ENCODE measurements at places on chromosomes 6 and 20. TPM values are rescaled to one million over a fixed set of nuclear protein-coding genes. Genes with fewer than 3 reads are reported as not detected.

OR2H1 gene
- not detected for total RNA-seq

SLC22A7 gene
- not detected for total RNA-seq

BANF2 gene
- not detected for total RNA-seq

HLA-DQA2 gene
- total RNA-seq, result not detected

NOX3 gene
- total RNA-seq, result not detected

TGM2 gene
- 0.10 TPM for total RNA-seq

TSHZ2 gene
- total RNA-seq, result 91.0 TPM

TEAD3 gene
- 2.4 TPM for total RNA-seq

ANGPT4 gene
- 0.06 TPM for total RNA-seq

CST5 gene
- total RNA-seq, result not detected

ARMH2 gene
- not detected for total RNA-seq

- no peak for DNase-seq
Measured at GRCh38 chr6:130041594-130041993, 23.2 kb downstream of the L3MBTL3 start.

GRCh38 chr20:22728146-22728745 lies 143.9 kb upstream of the FOXA2 start:
- DNase-seq, result no peak

GRCh38 chr20:49823152-49823847 lies 10.7 kb downstream of the SLC9A8 start:
- no peak for DNase-seq

DNA sequence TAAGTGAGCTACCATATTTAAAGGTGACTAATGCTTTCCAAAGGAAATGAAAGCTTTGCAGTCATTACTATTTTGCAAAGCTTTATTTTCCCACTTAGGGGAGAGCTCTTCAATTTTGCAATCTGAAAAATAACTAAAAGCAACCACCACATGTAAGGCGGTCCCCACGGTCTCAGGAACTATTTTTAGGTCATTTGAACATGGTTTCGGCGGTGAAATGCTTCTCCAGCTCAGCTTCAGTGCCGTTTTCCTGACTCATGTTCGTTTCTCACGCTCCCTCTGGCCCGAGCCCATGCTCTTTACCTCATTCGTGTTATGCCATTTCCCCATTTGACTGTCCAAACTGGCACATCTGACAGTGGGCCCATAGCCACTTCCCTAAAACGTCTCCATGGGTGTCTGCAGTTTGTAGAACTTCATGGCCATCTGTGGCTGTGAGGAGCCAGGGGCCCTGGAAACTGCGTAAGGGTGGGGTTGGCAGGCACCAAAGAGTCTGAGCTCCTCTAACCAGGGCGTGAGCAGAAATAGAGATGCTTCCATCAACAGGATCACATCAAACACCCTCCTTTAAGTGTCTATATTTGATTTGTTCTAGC lies 46.5 kb downstream of the ADTRP start:
- peak; percentile 70 for DNase-seq

DNA sequence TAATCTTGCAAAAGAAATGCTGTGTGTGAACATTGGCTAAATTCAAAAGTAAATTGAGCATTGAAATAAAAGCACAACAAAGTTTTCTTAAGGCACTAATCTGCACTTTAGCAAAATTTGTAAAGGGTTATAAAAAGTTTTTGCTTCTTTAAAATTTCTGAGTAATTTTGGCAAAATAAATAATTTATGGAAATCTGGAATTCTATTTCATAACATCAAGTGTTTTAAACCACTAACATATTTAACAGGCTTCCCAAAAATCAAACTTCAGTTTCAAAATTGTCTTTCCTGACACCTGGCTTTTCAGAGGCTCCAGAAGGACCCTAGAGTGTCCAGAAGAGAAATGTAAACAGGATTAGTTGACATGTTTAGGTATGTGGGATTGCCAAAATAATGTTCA lies 4.5 kb upstream of the RNGTT start:
- DNase-seq, result no peak

- no peak for DNase-seq
Measured at GRCh38 chr20:54148947-54149764, 24.6 kb downstream of the CYP24A1 start.

- DNase-seq, result no peak
Measured at GRCh38 chr6:134372603-134373281, 54.8 kb upstream of the SGK1 start.

GRCh38 chr6:40606981-40607380 lies 19.8 kb upstream of the LRFN2 start:
- DNase-seq, result no peak

DNA sequence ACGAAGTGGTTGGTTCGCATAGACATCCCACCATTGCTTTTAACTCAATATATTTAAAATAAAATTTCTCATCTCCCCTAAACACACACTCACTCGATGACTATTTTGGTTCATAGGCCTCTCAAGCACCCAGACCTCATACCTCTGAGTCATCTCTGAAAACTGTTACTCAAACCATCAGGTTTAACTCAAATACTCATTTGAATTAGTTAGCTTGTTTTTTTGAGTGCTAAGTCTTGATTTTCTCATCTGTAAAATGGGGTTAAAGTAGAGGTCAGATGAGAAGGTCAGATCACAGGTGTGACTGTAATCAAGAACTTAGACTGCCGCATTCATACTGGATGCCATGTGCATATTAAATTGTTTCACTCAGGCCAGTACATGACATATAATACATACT lies 243.9 kb upstream of the TENT5A start:
- DNase-seq, result no peak

DNA sequence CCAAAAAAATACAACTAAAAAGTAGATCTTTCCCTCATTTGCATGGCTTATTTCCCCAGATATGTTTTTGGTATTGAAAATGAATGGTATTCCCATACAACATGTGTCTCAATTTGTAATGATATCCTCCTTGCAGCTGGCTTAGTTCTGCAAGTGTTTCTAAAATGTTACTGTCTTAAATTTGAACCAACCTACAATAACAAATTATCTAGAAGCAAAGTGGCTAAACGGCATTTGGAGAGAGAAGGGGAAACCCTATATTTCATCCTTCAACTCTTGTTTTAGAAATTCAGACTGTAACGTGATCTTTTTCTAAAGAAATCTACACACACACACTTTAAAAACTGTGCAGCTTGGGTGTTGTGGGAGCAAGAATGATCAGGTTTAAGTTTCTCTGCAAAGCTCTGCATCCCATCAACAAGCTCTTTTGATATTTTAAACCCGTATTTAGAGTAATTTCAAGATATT lies 153.0 kb downstream of the SOBP start:
- no peak for DNase-seq

DNA sequence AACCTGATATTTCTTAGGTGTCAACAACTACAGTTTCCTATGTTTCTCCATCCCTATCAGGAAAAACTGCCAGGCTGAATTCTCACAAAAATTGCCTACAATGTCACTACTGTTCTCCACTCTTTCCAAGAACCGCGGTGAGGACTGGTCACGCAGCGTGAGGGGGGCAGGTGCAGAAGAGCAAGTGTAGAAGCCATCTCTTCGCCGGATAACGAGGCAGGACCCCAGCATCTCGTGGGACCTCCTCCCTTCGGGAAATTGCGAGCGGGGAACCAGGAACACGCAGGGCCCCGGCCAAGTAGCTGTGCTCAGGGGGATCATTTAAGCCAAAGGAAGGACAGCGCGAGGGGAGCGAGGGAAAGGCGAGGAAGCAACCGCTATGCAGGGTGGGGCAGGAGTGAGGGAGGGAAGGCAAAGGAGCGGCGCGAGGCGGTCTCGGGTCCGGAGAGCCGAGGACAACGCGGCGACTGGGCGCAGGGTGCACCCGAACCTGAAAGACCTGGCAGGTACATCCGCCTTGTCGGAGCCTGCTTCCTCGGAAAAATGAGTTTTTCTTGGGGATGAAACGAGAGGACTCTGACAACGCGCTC lies 559 bp downstream of the APMAP start:
- no peak for DNase-seq

DNA sequence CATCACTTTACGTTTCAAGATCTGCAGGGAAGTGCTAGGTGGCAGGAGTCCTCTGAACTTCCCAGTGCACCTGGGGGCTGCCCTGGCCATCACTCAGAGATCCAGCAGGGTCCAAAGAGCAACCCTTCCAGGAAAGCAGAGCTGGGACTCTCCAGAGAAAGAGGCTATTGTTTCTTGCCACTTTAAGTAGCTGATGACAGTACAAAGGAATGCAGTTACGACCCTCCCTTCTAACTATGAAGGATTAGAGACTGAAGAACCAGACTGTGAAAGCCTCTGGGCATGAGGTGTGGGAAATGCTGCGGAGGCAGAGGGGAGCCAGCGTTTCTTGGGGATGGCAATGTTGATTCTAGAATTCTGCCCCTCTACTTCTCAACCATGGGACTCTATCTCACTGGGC lies 189.1 kb upstream of the SUPT3H start:
- DNase-seq, result no peak

- DNase-seq, result peak; percentile 78
Measured at GRCh38 chr6:32969685-32970412, 1.5 kb downstream of the BRD2 start.

DNA sequence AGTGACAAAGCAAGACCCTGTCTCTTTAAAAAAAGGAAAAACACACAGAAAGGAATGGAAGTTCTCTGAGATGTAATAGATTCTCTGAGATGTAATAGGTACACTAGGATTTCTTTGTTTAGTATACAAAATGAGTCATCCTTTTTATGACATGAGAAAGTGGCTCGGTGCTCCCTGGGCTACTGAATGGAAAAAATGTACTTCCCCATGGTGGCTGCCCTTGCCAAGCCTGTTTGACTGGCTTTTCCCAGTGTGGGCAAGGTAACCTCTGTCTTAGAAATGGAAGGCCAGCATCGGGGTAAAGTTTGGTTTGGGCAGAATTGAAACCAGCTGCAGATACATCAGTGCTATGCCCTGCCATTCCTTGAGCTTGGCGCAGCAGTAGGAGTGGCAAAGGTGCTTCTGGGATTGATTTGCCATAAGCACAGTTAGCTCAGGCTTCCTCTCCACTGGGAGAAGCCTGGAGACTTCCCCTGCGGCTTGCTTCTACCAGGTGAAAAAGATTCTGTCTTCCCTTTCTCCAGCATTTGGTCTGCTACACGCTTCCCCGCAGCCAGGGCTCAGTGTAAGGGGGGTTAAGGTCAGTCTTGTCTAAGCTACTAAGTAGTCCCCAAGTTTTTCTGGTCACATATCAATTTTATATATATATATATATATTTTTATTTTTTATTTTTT lies 24.5 kb downstream of the ARFGEF2 start:
- no peak for DNase-seq

DNA sequence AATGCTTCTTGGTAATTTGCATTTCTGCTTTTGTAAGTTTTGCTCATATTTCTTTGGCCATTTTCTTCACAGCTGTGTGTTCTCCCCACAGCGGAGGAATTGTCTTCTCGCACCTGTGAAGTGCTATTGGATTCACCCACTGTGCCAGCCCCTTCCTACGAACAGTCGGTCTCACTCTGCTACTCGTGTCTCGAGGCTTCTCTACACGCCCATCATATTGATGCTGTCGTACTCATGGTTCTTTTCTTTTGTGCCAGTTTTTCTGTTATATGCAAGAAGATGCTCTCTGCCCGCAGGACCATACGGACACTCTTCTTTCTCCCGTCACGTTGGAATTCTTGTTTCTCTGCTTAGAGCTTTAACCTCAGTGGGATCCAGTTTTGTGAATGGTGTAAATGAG lies 200.3 kb downstream of the DLL1 start:
- DNase-seq, result peak; percentile 34

GRCh38 chr6:11701573-11701972 lies 77.0 kb downstream of the ADTRP start:
- no peak for DNase-seq

DNA sequence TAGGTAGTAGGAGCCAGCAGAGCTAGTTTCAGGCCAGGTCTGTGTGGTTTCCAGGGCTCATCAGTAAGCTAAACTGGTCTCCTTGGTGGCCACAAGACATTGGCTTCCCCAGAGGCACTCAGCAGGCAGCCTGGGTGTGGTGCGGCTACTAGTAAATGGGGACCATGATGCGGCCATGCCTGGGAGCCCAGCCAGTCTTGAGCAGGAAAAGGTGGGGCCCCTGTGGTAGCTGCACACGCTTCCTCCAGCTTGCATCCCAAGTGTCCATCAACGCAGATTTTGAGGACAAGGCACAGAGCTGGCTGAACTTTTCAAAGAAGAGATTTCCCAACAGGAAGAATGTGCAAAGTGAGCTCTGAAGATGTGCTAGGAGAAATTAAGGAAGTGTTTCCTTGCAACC lies 107.4 kb upstream of the NAA20 start:
- no peak for DNase-seq

DNA sequence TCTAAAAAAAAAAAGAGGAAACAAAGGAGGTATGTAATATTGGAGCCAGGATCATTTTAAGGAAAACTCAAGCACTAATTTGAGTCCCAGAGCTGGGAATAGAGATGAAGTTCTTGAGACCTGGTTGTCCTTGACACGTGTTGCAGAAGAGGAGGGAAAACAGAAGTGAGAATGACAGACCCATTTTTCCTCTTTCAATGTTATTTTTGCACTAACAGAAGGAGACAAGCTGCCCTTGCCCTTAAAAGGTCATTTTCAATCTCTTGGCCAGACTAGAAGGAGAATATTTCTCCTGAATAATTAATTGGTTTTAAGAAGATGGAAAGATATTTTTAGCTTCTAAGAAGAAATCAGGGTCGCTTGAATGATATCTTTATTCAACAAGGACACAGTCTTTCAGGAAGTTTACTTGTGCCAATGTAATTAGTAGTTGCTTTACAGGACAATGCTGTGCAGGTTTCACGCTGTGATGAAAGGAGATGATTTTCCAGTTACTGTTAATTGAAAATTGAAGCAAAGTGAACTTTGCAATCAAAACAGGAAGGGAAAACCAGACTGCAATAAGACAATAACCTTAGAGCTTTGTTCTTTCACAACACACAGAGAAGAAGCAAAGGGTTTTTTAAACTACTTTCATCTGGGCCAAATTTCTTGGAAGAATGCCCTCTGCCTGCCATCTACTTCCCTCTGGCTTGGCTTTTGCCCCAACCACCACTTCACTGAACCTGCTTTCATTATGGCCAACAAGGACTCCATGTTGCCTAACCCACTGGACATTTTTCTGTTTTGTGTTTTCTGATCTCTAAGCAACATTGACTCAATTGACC lies 107.8 kb upstream of the SHLD1 start:
- DNase-seq, result no peak

- DNase-seq, result no peak
Measured at GRCh38 chr6:5681480-5681879, 325.2 kb downstream of the NRN1 start.

- DNase-seq, result no peak
Measured at GRCh38 chr20:41172296-41173140, 35.2 kb downstream of the PLCG1 start.

DNA sequence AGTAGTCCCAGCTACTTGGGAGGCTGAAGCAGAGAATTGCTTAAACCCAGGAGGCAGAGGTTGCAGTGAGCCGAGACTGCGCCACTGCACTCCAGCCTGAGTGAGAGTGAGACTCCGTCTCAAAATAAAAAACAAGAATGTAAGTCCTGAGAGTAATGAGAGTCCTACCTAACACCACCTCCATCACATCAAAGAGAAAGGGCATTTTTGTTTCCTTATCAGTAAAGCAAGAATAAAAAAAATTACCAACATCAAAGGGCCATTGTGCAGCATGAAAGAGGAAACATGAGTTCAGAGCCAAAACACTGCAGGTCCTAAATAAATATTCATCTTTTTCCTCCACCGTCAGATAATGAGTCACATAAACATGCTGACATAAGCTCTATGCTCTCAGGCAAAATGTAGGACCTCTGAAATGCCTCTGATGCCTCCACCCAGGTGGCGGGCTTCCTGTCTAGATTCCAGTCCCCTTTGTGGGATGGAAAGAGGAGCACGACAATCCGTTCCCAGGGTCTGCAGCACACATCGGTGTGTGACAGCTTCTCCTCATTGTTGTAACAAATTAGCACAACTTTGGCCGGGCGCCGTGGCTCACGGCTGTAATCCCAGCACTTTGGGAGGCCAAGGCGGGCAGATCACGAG lies 7.2 kb downstream of the ATP9A start:
- DNase-seq, result no peak

- no peak for DNase-seq
Measured at GRCh38 chr6:168935628-168936010, 318.0 kb downstream of the THBS2 start.
